ENCODE measurements at places on chromosomes 7 and 10.
A peak's percentile ranks its signal among the peaks of the same experiment; 100 is the strongest.

DNA sequence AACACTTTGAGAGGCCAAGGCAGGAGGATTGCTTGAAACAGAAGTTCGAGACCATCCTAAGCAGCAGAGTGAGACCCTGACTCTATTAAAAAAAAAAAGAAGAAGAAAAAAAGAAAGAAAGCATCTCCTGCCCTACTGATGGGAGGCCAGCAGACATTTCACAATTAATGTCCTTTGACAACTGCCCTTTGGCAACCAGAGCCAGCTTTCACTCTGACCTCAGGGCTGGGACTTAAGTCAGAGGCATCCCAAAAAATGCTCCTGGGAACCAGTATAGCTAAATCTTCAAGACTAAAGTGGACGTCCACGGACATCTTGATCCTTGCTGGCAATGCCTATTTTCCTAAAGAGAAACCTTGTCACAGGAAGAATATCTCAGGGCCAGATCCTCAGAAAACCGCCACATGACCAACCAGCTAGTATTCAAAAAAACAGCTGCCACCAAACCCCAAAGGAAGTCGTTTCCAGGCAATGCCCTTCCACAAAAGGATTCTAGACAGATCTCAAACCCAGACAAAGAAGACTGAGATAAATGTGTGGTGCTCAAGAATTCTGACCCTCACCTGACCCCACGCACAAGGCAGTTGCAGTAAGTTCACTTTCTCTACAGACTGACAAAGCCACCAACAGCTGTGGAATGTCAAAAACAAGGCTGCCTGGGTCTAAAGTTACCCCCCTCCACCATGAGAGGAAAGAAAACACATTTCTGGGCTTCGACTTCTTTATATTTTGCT lies 18.4 kb downstream of the GFRA1 start:
- DNase-seq, result no peak

GRCh38 chr10:51092402-51092801 lies 18.1 kb downstream of the PRKG1 start:
- DNase-seq, result no peak

- no peak for DNase-seq
These were observed 33.6 kb downstream of the ZCCHC24 start for GRCh38 chr10:79411546-79412495.

DNA sequence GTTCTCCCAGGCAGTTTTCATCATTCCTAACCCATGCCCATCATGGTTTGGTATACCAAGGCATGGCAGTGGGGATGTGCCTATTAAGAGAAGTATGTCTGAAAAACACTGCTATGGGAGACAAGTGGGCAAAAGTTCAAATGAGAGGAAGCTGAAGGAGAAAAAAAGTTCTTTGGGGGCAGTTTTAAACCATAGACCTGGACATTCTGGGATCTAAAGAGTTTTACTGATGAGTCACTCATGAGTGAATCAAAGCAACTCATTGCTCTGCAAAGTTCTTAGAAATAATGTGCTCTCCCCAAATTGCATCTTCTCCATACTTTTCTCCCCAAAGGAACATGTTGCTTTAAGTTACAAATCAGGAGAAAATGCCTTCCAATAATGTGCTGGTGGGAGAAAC lies 256.9 kb upstream of the MTPN start:
- DNase-seq, result no peak

DNA sequence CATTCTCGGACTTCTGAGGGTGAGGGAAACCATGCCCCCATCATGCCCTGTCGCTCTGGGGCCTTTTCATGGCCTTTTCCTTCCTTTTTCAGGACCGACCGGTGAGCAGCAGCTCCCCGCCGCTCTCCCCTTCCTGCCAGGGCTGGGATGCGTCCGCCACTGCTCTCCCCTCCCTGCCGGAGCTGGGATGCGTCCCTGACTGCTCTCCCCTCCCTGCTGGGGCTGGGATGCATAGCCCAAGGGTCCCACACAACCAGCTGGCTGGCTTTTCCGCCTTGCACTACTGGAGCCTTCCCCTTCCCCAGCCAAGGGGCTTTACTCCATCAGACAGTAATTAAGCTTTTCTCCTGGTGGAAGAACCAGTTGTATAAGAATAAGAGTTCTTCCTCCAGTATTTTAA lies 129.7 kb upstream of the COBL start:
- no peak for DNase-seq

DNA sequence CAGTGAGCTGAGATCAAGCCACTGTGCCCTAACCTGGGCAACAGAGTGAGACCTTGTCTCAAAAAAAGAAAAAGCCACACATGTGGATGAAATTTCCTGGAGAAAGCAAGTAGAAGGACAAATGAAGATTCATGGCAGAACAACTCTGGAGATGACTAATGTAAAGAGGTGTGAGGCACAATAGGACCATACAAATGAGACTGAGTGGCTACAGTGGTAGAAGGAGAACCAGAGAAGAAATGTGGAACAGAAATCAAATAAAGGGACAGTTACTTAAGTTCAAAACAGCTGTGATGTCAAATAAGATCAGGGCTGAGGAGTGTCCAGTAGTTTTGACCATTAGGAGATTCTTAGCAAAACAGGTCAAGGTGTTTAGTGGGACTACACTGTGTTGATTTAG lies 130.9 kb upstream of the CDK6 start:
- no peak for DNase-seq

DNA sequence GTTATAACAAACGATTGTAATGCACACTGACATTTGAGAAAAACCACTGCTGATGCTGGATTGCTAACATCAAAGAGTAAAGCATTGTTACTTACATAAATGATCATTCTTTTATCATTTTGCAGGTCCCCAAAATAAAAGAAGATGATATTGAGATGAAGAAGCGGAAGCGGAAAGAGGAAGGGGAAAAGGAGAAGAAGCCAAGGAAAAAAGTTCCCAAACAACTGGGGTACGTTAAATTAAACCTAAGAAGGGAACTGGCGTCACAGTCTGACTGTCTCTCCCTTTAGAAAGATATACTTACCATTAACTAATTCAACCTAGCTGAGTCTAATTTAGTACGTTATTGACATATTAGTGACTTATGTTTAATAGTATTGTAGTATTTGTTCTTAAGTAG lies 28.1 kb downstream of the UBN2 start:
- DNase-seq, result no peak

DNA sequence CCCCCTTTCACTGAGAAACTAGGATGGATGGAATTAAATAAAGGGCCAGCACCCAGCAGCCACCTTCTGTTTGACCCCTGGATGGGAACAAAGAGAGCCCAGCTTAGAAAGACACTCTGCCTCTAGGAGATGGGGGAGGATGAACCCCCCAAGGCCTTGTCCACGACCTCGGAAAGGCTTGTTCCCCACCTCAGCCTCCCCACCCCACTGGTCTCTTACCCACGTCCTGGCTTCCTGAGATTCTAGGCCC lies 9.7 kb downstream of the ITPRIP start:
- no peak for DNase-seq

DNA sequence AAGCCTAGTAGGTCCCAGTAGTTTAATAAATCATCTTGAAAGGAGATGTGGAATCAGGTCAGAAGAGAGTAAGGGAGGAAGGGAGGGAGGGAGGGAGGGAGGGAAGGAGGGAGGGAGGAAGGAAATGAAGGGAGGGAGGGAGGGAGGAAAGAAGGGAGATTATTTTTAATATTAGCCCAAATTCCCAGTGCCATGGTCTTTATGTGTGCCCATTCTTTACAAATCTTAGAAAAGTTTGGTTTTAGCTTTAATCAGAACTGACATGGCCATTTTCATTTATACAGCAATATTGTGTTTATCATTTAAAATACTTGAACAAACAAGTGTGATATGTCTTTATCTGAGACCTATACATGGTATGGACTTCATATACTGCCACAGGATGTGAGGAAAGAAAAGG lies 86.8 kb downstream of the GAD2 start:
- DNase-seq, result no peak

DNA sequence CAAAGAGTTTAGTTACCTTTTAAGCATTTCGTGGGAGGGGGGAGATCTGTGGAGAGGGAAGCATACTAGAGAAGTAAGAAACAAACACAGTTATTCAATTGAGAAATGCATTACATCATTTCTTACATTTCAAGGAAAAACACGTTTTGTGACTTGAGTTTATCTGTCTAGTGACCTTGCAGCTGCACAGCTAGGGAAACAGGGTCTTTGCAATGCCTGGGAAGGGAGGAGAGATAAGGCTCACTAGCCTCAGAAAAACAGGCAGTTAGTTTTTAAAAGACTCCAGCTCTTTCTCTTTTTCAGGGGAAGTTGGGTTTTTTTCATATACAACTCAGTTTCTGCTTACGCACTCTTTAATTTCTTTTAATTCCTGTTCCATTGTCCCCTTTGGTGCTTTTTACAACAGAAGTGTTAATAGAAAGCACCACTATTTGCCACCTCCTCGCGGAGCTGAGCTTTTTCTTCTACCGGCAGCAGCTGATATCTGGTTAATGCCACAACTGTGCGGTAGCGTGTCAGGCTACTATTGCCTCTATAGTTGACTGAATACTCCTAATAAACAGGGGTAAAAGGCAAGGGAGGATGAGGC lies 5.6 kb downstream of the CYP3A43 start:
- DNase-seq, result no peak

GRCh38 chr10:89838044-89838615 lies 136.7 kb downstream of the KIF20B start:
- DNase-seq, result no peak

- no peak for DNase-seq
These were observed 156.1 kb downstream of the SPAG6 start for GRCh38 chr10:22501413-22501812.

GRCh38 chr7:71303566-71303965 lies 171.6 kb downstream of the GALNT17 start:
- DNase-seq, result no peak

GRCh38 chr10:85611746-85612377 lies 754.7 kb downstream of the GRID1 start:
- DNase-seq, result peak; percentile 37

DNA sequence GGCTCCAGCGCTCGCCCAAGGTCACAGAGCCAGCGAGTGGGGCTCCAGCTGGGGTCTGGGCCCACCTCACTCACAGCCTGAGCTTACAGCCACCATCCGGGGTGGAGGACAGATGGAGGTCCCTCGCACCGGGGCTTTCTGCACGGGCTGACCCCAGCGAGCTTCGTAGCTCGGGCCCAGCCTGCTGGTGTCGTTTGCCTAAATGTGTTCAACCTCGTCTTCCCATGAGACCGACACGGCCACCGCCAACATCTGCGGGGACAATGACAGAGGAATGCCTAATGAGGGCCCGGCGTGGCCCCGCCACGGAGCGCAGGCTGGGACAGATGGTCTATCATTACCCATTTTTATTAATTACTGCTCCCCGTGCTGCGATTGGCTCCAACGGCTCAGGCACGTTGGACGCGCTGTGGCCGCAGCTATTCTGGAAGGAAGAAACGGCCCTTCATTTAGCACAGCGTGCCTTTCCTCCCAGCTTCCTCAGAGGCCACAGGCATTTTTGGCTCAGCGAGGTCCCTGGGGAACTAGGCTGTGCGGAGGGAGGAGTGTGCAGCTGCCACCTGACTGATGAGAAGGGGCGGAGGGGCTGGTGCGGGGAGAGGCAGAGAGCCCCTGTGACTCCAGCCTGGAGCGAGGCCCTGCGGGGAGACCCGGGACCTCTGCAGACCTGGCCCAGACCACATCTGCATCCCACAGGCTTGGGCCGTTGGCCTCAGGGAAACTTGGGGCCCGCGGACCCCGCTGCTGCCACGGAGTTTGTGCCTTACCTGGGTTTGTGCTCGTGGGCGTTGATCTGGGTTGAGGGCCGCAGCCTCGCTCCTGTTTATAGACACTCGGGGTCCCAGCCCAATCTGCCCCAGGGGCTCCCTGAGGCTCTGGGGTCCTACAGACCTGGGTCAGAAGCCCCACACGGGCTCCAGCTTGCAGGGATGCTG lies 22.9 kb upstream of the ELFN1 start:
- DNase-seq, result no peak

- no peak for DNase-seq
These were observed 141.4 kb downstream of the KIAA1217 start for GRCh38 chr10:24350070-24350921.

GRCh38 chr7:44949303-44949702 lies 29.5 kb downstream of the MYO1G start:
- DNase-seq, result no peak

GRCh38 chr10:68176797-68177196 lies 55.1 kb downstream of the ATOH7 start:
- DNase-seq, result no peak

DNA sequence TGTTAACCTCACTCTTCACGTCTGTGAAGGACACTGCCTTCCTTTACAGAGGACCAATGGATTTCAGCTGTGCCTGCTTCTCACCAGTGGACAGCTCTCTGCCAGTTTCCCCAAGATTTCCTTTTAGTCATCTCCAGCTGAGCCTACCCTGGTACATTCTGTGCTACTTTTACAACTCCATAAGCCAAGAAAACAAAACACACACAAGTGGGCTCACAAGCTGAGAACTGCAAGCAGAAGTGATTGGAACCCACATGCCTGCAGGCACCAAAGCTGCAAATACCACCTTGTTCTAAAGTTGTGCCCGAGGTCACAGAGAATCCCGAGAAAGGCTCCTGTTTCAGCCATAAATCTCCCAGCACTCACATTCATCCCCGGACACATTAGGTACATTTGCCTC lies 636.8 kb downstream of the PHTF2 start:
- DNase-seq, result no peak

DNA sequence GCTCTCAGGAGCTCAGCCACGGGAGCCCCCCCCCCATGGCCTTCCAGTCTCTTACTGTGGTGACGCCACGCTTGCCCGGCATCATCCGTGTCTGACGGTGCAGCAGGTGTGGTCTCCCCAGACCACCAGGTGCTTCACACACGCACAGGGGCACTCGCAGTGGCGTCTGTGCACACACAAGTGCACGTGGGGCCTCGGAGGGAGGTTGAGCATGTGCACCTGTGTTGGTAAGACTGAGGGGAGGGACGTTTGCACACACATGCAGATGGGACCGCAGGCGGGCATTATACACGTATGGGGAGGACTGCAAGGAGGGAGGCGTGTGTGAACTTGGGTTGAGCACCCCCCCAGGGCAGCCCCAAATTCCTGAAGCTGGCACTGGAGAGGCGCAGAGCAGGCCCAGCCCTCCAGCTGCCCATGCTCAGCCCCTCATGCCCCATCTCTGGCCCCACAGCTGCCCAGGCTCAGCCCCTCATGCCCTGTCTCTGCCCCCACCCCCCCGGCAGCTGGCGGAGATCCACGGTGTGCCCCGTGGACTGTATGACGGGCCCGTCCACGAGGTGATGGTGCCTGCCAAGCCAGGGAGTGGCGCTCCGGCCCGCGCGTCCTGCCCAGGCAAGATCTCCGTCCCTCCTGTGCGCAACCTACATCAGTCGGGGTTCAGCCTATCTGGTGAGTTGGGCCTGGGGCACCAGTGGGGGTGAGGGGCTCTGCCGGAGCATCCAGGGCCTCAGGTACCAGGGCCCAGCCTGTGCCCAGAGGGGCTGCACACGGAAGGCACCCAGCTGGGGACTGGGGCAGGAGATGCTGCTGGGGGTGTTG lies 16.7 kb downstream of the DPYSL4 start:
- DNase-seq, result no peak

- DNase-seq, result no peak
These were observed 30.7 kb upstream of the APBB1IP start for GRCh38 chr10:26407406-26407969.

DNA sequence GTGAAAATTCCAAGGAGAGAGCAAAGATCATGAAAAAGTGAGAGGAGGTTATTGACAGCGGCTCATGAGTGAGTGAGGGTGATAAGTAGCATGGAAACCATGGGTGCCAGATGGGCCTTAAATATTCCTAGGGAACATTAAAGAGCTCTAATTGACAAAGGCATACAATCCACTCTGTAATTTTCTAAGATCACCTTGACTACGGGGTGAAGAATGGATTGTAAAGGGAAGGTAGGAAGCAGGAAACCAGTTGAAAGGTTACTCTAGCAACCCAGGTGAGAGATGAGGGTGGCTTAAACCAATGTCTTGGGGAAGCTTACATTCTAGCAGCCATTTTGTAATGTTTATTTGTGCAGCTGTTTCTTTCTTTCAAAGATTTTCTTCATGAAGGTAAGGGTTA lies 75.7 kb downstream of the RSU1 start:
- no peak for DNase-seq
